Activated CD4-positive, alpha-beta T cell treated with anti-CD3 and anti-CD28 coated beads, Interleukin-2, amount 10 ng/mL, durations not matched to agents 7 days and 5 days (primary cell): ENCODE measurements at places on chromosomes 1 and 21. TPM values are rescaled to one million over a fixed set of nuclear protein-coding genes. Genes with fewer than 3 reads are reported as not detected.

- H3K27ac ChIP-seq = no peak overlapping the region
- H3K36me3 ChIP-seq = no peaks in the 10 kb centered on the region
- H3K4me1 ChIP-seq = no peaks in the 10 kb centered on the region
- no peak for DNase-seq
- H3K27me3 ChIP-seq = no peaks in the 10 kb centered on the region
- no peak overlapping the region for H3K4me3 ChIP-seq
These were observed 573.1 kb downstream of the USP25 start for GRCh38 chr21:16302851-16303282.

- H3K4me1 ChIP-seq = peaks cover 13% of the 10 kb centered on the region
- no peak overlapping the region for H3K4me3 ChIP-seq
- DNase-seq = no peak
- H3K27me3 ChIP-seq = peaks cover 41% of the 10 kb centered on the region
These were observed 3.6 kb downstream of the SDC3 start for GRCh38 chr1:30904962-30905335.

DNA sequence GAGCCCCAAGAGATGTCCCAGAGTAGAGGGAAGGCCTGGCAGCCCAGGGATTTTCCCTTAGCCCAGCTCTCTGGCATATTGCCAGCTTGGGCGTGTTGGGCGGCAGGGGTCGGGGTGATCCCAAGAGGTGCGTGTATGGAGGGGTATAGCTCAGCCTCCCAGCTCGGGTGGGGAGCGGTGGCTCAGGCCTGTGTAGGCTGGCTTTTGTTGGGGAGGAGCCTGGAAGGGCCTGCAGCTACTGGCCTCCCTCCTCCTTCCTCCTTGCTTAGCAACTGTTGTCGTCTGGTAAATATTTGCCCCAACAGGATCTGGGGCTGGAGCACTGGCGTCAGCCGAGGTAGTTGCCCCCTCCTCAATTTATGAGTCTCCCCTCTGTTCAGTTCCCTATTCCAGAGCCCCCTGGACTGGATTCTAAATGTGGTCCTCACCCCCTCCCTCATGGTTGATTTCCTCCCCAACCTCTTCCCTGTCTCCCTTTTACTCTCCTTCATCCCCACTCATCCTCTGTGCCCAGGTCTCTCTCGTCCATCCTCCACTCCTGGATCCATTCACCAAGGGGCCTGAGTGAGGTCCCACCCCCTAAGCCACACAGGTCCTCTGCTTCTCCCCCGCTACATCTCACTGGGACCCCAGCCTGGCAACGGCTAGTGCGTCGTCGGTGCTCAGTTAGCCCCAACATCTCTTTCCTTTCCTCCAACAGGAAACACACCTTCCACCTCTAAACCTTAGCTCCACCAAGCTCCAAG, 10.3 kb upstream of the LMNA start:
- no peaks in the 10 kb centered on the region for H3K36me3 ChIP-seq
- H3K4me3 ChIP-seq = no peak overlapping the region
- DNase-seq = peak; percentile 37
- H3K27me3 ChIP-seq = peaks cover 15% of the 10 kb centered on the region
- peaks cover 45% of the 10 kb centered on the region for H3K4me1 ChIP-seq

The HAX1 gene
- 107 TPM for total RNA-seq

GRCh38 chr1:27257155-27257554, 22.7 kb downstream of the WDTC1 start:
- peaks cover 26% of the 10 kb centered on the region for H3K4me1 ChIP-seq
- DNase-seq = no peak
- H3K4me3 ChIP-seq = no peak overlapping the region
- no peaks in the 10 kb centered on the region for H3K27me3 ChIP-seq
- H3K36me3 ChIP-seq = peaks cover 2% of the 10 kb centered on the region
- peak overlapping the region; percentile 25 for H3K27ac ChIP-seq

DNA sequence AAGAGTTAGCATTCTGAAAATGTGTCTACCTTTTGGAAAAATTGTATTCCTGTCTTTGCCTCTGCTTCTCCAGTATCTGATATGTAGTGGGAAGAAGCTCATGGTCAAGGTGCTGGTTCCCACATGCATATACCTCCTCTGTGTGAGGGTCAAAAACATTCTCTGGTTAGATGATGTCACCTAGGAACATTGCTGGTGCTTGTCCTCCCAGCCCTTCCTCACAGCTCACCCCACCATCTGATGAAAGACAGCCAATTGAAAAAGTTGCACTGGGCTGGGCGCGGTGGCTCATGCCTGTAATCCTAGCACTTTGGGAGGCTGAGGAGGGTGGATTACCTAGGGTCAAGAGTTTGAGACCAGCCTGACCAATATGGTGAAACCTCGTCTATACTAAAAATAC, 154.4 kb downstream of the NR5A2 start:
- H3K4me1 ChIP-seq = no peaks in the 10 kb centered on the region
- H3K27ac ChIP-seq = no peak overlapping the region
- no peak overlapping the region for H3K4me3 ChIP-seq
- no peak for DNase-seq

The KCTD3 gene
- total RNA-seq = 6.7 TPM

DNA sequence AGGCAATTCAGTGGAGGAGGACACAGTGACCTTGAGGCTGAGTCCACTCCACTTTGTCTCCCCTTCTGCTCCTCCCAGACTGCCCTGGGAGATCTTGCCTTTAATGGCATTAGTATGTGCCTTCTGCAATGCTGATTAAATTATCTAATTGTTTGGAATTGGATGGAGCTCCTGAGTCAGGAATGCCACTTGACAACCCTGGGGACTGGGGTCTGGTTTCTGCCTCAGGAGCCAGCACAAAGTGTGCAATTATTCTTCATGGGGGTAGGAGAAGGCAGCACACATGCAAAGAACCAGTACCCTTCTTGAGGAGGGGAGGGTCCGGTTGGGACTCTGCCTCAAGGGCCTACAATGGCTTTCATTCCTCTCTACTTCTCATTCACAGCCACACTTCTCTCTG, 11.9 kb upstream of the PLXNA2 start:
- no peak for DNase-seq
- no peak overlapping the region for H3K4me3 ChIP-seq
- peaks cover 29% of the 10 kb centered on the region for H3K27me3 ChIP-seq
- H3K4me1 ChIP-seq = no peaks in the 10 kb centered on the region
- H3K36me3 ChIP-seq = no peaks in the 10 kb centered on the region

- no peaks in the 10 kb centered on the region for H3K36me3 ChIP-seq
- DNase-seq = peak; percentile 32
- H3K27ac ChIP-seq = no peak overlapping the region
- H3K27me3 ChIP-seq = no peaks in the 10 kb centered on the region
These were observed 90.8 kb downstream of the ZP4 start for GRCh38 chr1:237799762-237800474.

The LRRC38 gene
- total RNA-seq = not detected

GRCh38 chr21:42441963-42442362, 38.3 kb downstream of the UBASH3A start:
- H3K27me3 ChIP-seq = no peaks in the 10 kb centered on the region
- no peak for DNase-seq
- peaks cover 33% of the 10 kb centered on the region for H3K4me1 ChIP-seq
- peaks cover 90% of the 10 kb centered on the region for H3K36me3 ChIP-seq

The PLA2G2D gene
- not detected for total RNA-seq
